ENCODE measurements at places on chromosomes 12 and 14.

DNA sequence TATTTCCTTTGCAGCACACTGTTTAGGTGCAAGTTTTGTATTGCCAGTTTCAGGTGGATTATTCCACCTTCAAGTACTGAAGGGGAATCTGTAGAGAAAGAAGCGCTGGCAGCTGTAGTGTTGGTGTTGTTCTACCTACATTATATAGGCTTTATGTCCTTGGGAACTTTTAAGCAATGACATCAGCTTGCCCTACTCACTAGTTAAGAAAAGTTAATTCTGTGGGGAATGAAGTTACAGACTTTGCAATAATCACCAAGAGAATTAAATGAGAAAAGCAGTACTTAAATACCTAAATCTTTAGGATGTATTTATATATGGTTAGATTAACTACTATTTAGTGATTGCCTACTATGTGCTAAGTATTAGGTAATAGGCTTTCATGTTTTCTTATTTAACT, at the start of gene OR4E1:
Gene OR4E1 (minus strand): TSS at position 101 of the 400 bp plus-strand sequence. CDS start 2,883 bp downstream, outside the sequence.
- no peak for DNase-seq

- DNase-seq = no peak
Measured at GRCh38 chr14:23147676-23148075, 28.6 kb upstream of the CEBPE start.

DNA sequence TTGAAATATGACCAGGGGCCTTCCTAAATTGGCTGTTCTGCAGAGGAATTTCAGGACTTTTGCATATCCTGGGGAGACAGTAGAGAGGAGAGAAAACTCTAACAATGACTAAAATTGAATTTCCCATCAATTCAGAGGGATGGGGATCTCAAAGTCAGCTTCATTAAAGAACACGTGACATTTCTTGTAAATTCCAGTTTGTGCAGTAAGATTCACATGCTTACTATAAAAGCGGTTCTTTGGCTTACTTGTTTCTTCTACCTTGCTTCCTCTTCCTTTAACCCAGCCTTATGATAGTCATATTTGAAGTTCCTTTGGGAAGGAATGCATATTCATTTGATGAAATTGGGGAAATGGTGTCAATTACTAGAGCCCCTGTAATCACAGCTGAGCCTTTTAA, 143.7 kb upstream of the GZMB start:
- DNase-seq = no peak

GRCh38 chr12:53965281-53966084, 7.4 kb upstream of the HOXC11 start:
- DNase-seq = no peak

DNA sequence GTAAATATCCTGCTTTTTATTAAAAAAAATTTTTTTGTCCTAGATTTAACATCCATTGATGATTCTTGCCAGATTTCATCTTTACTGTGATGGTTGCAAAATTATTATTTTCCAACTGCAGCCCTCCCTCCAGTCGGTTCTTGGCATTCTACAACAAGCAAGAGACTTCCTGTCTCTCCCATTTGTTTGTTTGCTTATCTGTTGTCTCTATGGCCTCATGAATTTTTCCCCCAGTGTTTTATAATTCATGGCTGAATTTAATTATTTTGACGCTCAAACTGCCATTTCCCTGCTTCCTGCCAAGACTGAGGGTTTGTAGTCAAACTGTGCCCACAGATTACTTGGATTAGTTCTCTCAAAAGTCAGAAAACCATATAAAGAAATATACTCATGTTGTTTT, 25.9 kb downstream of the CGRRF1 start:
- no peak for DNase-seq

DNA sequence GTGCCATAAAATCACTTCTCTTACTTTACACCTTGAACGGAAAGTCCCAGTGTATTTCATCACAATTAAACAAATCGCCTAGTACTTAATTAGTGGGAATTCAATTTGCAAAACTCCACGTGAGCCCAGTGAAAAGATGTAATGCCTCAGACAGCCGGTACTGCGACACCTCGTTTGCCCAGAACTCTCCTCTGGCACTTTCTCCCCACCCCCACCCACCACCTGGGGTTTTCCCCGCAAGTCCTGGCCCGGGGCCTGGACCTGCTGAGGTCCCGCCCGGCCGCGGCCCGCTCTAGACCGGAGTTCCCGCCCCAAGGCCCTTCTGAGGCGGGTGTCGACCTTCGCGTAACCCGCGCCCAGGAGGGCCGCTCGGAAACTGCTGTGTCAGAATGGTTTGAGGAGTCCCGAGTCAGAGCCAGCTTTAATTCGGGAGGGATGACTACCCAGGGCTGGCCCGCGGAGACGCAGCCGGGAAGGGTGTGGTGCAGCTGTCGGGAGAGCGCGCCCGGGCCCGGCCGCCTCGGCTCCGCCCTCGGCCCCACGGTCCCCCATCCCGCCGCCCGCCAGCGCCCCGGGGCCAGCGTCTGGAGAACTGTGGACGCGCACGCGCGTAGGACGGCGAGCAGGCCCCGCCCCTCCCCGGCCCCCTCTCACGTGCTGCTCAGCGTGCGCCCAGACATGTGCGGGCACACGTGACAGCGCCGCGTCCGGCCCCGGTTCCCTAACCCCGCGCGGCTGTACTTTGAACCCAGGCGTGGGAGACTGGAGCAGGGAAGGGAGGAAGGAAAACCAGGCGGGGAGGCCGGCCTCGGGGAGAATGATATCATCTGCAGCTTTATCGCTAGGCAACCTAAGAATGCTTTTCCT, 10.8 kb downstream of the BHLHE41 start:
- peak; percentile 62 for DNase-seq

GRCh38 chr14:24279301-24280186, 8.1 kb upstream of the RABGGTA start:
- DNase-seq = no peak

- DNase-seq = no peak
Measured at GRCh38 chr14:92310776-92311375, 12.1 kb upstream of the SLC24A4 start.

GRCh38 chr12:50545213-50545612, 40.4 kb downstream of the DIP2B start:
- DNase-seq = no peak

DNA sequence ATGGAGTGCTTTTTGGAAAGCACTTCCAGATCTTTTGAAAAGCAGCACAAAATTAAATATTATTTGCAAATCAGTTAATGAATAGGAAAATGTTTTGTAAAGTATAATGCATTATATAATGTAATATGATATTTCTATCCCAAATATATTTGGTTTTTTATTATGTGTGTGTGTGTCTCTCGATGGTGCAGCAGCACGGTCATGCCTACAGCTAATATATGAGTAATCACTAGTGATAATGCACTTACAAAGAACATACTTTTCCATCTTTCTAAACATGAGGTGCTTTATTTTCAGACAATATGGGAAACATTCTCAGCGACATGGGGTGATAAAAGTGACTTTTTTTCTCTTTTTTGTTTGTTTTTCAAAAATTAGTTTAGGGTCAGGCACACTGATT, 1.3 kb upstream of the EEA1 start:
- no peak for DNase-seq

DNA sequence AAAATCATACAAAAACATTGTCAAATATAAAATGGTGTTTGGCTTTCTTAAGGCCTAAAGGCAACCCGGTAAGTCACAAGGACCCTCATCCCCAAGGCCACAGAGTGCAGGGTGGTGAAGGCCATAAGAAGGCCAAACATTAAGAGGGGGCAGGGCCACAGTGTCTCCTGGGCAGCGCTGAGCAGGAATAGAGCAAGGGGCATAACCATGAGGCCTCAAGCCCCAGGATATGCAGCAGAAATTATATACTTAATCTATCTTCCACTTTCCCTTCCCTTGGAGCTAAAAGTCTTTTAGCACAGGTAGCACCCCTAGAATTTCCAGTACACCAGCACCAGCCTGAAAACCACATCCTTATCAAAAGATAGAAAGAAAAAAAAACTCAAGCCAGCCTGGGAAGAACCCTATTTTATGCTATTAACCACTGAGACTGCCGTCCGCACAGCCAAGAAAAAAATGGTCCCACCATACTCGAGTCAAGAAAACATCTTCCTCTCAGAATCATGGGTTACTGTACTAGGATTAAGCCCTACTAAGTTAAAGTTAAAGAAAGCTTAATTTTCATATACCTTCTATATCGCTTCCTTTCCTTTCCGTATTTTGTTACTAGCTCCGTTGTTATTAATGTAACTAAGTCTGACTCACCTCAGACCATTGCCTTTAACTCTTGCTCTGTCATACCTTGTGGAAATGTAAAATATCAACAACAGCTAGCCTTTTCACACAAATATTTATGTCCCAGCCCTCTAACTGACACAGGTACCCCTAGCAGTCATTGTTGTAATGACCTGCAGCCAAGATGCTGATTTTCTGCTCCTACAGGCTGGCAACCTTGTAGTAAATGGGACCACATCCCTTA, 20.1 kb downstream of the KLRK1 start:
- no peak for DNase-seq

DNA sequence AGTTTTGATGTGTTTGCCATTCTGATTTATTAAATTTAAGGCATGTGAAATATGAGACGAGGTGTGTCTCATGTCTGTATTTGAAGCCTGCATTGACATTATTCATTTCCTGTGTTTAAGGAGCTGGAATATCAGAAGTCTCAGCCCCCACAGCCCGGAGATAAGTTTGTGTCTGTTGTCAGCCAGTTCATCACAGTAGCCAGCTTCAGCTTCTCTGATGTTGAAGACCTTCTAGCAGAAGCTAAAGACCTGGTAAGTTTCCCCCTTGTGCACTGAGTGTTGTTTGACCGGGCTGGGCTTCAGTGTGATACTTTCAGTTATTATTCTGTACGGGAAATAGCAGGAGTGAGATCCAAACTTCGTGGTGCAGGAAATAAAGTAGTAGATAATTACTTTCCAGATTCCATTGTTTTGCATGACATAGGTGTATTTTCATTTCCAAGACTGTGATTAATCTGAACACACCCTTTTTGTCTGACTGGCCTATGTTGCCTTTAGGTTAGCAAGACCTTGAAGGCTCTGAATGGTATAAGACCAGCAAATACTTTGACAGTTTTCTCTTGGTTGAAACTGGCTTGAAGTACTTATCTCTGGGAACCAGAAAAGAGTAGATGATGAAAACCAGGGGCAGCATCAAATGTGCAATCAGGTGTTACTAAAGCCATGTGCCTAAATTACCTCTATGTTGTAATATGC, 101.5 kb downstream of the GPR135 start:
- no peak for DNase-seq

DNA sequence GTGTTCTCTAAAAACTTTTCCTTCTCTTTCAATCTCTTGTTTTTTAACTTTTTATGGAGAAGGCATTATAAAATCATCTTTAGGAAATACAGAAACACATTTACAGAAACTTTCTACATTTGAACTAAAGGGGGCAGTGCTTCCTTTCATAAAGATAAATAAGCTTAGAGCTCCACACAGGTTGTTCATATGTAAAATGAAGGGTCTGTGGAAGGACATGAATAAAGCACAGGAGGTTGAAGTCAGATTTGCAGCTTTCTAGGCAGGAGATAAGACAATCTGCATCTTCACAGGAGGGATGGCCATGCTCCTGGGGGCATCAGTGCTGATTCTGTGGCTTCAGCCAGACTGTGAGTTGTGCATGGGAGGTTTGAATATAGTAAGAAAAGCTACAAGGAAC, 426.0 kb downstream of the DAD1 start:
- DNase-seq = no peak

DNA sequence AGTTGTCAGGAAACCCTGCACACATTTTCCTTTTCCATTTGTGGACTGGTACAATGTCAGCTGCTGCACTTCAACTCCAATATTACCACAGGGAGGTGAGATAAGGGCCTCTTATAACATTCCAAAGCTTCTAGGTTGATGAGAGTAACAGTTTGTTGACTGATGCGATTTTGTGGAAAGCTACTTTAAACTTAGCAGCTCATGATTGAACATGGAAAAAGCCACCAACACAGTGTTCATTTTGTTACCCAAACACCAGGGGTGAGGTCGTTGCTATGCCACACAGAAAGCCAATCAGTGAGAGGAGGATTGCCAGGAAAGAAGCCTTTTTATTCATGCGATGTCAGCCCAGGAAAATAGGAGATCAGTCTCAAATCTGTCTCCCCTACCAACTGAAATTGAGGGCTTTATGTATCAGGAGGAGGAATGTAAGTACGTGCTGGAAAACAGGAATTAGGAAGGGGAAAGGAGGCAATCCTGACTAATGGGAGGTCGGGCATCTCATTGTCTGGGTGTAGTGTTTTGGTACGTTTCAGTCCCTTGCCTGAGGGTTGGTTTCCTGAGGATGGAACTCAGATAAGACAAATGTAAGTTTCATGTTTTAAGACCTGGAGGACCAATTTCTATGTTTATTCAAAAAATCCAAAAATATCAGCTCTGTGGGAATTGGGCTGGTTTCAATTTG, 92.7 kb upstream of the PLEKHA5 start:
- DNase-seq = no peak

- no peak for DNase-seq
Measured at GRCh38 chr12:124780752-124781685, 82.6 kb downstream of the SCARB1 start.

DNA sequence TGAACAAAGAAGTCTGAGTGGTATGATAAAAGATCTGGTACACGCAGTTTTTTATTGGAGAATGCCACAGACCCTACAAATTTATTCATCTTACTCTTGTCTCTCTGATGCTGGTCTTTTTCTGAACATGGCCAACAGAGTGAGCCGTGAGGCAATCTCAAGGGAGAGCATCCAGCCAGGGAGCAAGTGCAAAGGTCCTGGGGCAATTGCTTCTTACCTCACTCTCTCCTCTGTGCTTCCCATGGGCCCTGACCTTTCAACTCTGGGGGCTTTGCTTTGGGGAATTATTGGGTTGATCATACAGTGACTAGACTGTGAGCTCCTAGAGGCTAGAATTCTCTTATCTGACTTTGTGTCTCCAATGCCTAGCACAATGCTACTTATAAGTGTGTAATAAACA, 171.7 kb downstream of the MYRFL start:
- DNase-seq = no peak

DNA sequence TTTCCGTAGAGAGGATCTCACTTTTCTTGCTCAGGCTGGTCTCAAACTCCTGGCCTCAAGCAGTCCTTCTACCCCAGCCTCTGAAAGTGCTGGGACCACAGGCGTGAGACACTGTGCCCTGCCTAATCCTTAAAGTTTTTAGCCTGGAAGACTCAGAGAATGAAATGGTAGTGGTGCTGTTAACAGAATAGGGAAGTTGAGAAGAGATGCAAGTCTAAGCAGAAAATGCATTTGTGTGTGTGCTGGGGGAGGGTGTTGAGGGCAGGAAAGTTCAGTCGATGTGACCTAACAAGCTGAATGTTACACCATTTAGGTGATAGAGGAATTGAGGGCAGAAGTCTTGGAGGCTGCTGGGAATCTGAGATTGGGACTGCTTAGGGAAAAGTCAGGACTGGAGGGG, 6.9 kb upstream of the TUBA1A start:
- DNase-seq = no peak

DNA sequence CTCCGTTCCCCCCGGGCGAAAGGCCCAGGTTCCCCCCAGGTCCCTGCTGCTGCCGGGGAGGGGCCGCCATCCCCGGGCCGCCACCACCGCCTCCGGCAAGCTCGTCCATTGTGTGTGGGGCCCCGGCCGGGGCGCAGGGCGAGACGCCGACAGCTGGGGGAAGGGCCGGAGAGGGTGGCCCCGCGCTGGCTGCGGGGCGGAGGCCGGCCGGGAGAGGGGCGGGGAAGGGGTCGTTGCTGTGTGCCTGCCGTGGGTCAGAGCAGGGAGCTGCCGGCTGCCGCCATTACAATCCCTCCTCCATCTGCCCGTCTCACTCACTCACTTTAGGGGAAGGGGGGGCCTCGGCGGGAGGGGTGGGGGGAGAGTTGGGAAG, at the start of gene STRN3:
Gene STRN3 (minus strand): TSS at position 303 of the 373 bp plus-strand sequence. CDS start 194 bp downstream, at position 109.
- no peak for DNase-seq

- no peak for DNase-seq
Measured at GRCh38 chr12:116314477-116314876, 37.0 kb upstream of the MED13L start.
